ENCODE measurements at places on chromosomes 11 and 22. TPM values are rescaled to one million over a fixed set of nuclear protein-coding genes. Genes with fewer than 3 reads are reported as not detected.

GRCh38 chr11:95092549-95093324, 3.1 kb downstream of the ENDOD1 start:
- H3K27ac ChIP-seq = peak overlapping the region; percentile 66
- H3K4me1 ChIP-seq = peaks cover 80% of the 10 kb centered on the region

DNA sequence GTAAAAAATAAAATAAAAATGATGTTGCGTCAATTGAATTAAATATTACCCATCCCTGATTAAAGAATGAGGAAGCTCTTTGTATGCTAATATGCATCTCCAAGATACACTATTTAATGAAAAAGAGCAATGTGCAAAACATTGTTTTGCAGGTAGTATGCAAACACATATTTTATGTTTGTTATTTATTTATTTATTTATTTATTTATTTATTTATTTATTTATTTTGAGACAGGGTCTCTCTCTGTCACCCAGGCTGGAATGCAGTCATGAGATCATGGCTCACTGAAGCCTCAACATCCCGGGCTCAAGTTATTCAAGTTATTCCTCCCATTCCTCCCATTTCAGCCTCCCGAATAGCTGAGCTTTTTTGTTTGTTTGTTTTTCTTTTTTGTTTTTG, 7.2 kb upstream of the CHST1 start:
- H3K4me1 ChIP-seq = no peaks in the 10 kb centered on the region
- H3K36me3 ChIP-seq = no peaks in the 10 kb centered on the region
- H3K27me3 ChIP-seq = peaks cover under 1% of the 10 kb centered on the region
- no peak for DNase-seq

DNA sequence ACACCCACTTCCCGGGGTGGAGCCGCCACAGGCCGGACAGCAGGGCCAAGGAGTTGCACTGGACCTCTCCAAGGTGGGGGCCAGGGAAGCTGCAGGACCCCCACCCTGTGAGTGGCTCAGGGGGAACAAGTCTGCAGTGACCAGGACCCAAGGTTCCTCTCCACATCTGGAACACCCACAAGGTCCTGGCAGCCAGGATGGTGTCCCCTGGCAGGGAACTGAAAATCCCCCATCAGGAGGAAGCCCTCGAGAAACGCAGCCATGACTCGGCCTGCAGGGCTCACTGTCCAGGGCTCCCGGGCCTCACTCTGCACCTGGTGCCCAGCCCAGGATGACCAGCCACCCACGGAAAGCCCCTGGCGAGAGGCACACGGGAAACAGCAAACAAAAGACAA, 11.5 kb downstream of the RNH1 start:
- no peak for DNase-seq
- H3K4me1 ChIP-seq = peaks cover 5% of the 10 kb centered on the region
- H3K27ac ChIP-seq = no peak overlapping the region
- H3K36me3 ChIP-seq = peaks cover 40% of the 10 kb centered on the region
- no peak overlapping the region for H3K4me3 ChIP-seq

GRCh38 chr22:33519071-33519973, 401.0 kb downstream of the LARGE1 start:
- no peaks in the 10 kb centered on the region for H3K27me3 ChIP-seq
- H3K4me3 ChIP-seq = no peak overlapping the region
- H3K27ac ChIP-seq = no peak overlapping the region
- DNase-seq = no peak

DNA sequence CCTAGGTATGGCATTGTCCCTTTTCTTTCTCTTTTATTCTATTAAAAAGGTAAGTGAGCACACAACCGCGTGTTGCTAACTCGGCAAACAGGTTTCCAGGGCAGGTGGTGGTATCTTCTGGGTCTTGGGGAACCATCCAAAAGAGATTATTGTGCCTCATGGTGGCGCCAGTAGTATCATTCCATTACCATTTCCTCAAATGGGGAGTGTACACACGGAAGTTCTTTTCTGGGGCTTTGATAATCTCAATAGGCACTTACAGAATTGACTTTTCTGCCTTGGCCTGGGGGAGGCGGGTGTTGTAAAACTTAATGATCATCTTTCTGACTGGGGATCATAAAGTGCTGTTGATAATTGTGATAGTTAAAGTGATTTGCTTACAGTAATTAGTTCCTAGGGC, 234.1 kb downstream of the KIRREL3 start:
- no peaks in the 10 kb centered on the region for H3K4me1 ChIP-seq
- no peak overlapping the region for H3K27ac ChIP-seq
- no peaks in the 10 kb centered on the region for H3K36me3 ChIP-seq
- no peak overlapping the region for H3K4me3 ChIP-seq
- no peak for DNase-seq
- no peaks in the 10 kb centered on the region for H3K27me3 ChIP-seq

GRCh38 chr22:42270176-42270509, 310 bp downstream of the TCF20 start:
- peak overlapping the region; percentile 84 for H3K4me3 ChIP-seq
- peaks cover 7% of the 10 kb centered on the region for H3K36me3 ChIP-seq
- peak; percentile 34 for DNase-seq

DNA sequence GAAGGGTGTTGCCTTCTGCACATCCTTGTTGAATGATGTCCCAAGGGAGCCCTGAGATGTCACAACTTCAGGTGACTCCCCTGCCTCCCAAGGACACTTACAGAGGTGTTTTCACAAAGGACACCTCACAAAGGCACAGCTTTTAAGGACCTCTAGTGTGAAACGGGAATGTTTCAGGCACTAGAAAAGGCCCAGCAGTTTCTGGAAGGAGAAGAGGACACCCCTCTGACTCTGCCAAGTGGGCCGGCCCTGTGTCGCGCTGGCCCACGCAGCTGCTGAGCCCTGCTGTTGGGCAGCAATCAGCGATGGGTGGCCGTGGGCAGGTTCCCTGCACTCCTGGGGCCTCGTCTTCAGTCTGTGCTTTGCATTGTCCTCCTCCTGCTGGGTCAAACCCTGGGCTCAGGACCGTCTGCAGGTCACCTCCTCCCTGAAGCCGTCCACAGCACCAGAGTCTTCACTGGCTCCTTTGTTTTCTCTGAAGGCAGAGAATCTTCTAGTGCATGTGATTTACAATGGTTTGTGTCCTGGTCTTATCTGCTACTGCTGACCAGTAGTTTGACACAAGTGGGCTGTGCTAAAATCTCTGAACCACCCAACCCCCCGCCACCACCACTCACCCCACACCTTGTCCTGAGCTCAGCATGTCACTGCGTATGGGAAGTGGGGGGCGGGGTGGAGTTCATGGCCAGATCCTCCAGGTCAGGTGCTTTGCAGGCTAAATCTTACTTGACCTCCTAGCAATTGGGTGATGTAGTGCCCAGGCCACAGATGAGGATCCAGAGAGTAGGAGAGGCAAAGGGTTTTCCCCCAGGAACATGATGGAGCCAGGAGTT, 3.2 kb downstream of the LINC01488 start:
- H3K4me3 ChIP-seq = no peak overlapping the region
- no peaks in the 10 kb centered on the region for H3K36me3 ChIP-seq
- no peak for DNase-seq
- H3K27ac ChIP-seq = no peak overlapping the region
- no peaks in the 10 kb centered on the region for H3K27me3 ChIP-seq

- DNase-seq = peak; percentile 51
- no peaks in the 10 kb centered on the region for H3K4me1 ChIP-seq
- H3K4me3 ChIP-seq = no peak overlapping the region
- H3K27me3 ChIP-seq = peaks cover 2% of the 10 kb centered on the region
These were observed 12.8 kb upstream of the HYLS1 start for GRCh38 chr11:125874556-125875124.

DNA sequence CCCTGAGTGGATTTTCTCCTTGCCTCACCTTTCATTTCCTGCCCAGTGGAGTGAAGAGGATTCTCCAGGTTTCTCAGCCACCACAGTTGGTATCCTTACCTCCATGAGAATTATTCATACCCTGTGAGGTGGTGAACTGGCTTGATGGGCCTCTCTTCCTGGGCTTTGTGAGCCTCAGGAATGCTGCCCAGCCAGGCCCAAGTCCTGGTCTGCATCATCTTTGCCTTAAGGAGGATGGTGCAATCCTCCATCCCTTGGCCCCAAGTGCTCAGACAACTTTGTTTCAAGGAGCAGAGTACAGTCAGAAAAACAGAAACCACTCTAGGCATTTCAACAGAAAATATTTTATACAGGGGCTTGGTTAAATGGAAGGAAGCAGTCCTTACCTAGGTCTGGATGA, 114.2 kb upstream of the CADM1 start:
- no peaks in the 10 kb centered on the region for H3K4me1 ChIP-seq
- H3K27me3 ChIP-seq = no peaks in the 10 kb centered on the region
- H3K4me3 ChIP-seq = no peak overlapping the region

DNA sequence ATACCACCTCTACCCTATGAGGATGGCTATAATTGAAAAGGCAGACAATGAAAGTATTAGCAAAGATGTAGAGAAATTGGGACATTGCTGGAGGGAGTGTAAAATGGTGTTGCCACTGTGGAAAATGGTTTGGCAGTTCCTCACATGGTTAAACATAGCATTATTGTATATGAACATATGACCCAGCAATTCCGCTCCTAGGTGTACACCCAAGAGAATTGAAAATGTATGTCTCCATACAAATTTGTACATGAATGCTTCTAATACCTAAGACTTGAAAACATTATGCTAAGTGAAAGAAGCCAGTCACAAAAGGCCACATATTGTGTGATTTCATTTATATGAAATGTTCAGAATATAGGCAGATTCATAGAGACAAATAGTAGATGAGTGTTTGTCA, 10.0 kb downstream of the SLCO2B1 start:
- no peaks in the 10 kb centered on the region for H3K4me1 ChIP-seq
- DNase-seq = no peak
- H3K4me3 ChIP-seq = no peak overlapping the region
- no peaks in the 10 kb centered on the region for H3K27me3 ChIP-seq
- no peaks in the 10 kb centered on the region for H3K36me3 ChIP-seq
- H3K27ac ChIP-seq = no peak overlapping the region

Gene SLC22A6
- total RNA-seq = not detected

Gene C11orf42
- total RNA-seq = not detected

Gene KAT5
- 55.9 TPM for total RNA-seq

Gene GVQW3
- total RNA-seq = 3.3 TPM
